Activated B cell treated with CpG ODN at 0.5 μM for 24 hours (primary cell): ENCODE measurements at places on chromosomes 1 and 21.

GRCh38 chr1:65471213-65471833, 50.9 kb downstream of the LEPR start:
- no peak for DNase-seq

GRCh38 chr1:225482421-225482950, 54.6 kb upstream of the LBR start:
- DNase-seq = no peak

DNA sequence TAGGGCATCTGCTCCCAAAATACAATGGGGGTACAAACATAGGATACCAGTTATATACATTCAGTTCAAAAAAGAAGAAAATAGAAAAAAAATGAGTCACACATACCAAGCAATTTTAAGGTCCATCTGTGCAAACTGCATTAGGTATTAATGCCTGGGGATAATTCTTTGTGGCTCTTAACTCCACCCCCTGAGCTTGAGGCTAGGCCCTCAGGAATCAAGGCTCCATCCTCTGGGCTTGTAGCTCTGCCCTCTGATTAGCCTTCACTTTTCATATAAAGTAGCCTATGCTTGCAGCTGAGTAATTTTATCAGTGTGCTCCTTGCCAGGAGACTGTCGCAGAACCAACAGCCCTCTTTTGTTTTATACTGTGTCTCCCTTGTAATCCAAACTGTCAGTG, 69.9 kb upstream of the BACE2 start:
- no peak for DNase-seq

DNA sequence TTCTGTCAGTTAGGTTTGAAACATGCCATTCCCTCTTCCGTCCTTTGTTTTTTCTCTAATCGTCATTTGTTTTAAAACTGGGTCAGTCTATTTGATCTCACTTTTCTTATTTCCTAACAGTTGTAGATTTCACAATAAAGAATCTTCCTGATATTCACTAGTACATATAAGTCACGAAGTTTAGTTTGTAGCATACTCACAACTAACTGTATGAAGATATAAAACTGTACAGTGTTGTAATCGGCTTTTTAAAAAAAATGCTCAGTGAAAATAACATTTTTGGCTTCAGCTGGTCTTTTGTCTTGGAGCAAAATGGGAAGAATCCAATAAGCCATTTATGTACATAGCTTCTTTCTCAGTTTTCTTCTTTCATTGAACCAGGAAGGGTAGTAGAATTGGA, 78.3 kb downstream of the NCAM2 start:
- DNase-seq = no peak

- no peak for DNase-seq
Measured at GRCh38 chr1:87358219-87358618, 29.5 kb downstream of the LMO4 start.

DNA sequence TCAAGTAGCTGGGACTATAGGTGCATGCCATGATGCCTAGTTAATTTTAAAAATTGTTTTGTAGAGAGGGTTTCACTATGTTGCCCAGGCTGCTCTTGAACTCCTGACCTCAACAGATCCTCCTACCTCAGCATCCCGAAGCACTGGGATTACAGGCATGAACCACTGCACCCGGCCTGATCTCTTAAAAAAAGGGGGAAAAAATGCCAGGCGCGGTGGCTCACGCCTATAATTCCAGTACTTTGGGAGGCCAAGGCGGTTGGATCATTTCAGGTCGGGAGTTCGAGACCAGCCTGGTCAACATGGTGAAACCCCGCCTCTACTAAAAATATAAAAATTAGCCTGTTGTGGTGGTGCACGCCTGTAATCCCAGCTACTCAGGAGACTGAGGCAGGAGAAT, 13.2 kb downstream of the AVPR1B start:
- no peak for DNase-seq
